ENCODE measurements at places on chromosomes 16 and 17.
A peak's percentile ranks its signal among the peaks of the same experiment; 100 is the strongest.

DNA sequence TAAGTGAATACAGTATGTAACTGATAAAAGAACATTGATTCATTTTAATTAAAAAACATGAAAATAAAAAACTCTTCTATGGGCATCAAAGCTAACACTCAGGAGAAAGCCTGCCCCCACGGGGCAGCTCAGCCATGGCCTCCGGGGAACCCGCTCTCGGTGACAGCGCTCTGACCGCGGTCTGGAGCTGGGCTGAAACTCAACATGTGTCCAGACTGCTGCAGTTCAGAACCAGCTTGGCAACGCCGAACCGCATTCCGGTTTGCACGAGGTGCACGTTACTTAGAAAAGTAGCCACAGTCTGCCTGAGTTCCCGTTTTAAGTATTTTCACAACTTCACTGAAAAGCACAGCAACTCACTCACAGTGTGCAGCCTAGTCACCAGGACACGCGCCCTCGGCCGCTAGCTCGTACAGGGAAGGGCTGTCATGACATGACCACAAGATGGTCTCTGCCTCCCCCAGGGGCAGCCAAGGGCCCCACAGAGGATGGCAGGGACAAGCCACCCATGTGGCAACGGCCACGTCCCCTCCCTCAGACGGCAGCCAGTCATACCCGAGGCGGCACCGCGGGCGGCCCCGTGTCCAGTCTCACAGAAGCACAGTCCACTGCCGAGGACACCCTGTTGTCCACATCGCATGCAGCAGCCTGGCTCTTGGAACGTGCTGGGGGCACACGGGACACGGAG, 77.1 kb upstream of the METRNL start:
- peak; percentile 77 for DNase-seq

- DNase-seq: no peak
Measured at GRCh38 chr16:75000481-75001081, 1.8 kb downstream of the ZNRF1 start.

GRCh38 chr16:57213462-57213861, 27.3 kb downstream of the RSPRY1 start:
- DNase-seq: no peak

- DNase-seq: no peak
Measured at GRCh38 chr16:86975445-86975844, 341.7 kb downstream of the C16orf95 start.

DNA sequence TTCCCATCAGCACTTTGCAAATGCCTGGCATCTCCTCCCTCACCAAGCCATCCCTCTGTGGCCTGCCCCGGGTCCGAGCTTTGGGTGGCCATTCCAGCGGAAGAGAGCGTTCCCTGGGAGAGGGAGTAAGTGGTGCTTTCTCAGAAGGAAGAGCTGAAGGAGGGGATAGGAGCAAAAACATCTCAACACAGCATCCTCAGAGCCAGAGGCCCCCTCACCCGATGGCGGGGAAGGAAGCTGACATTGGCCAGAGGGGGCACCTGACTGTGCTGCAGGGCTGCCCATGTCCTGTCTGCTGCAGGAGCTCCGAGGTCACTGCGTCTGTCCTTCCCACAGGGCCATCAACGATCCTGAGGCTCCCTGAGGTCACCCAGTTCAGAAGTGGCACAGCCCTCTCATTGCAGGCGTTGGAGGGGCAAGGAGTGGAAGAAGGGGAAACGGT, 427 bp upstream of the TLCD3B start:
- DNase-seq: no peak

DNA sequence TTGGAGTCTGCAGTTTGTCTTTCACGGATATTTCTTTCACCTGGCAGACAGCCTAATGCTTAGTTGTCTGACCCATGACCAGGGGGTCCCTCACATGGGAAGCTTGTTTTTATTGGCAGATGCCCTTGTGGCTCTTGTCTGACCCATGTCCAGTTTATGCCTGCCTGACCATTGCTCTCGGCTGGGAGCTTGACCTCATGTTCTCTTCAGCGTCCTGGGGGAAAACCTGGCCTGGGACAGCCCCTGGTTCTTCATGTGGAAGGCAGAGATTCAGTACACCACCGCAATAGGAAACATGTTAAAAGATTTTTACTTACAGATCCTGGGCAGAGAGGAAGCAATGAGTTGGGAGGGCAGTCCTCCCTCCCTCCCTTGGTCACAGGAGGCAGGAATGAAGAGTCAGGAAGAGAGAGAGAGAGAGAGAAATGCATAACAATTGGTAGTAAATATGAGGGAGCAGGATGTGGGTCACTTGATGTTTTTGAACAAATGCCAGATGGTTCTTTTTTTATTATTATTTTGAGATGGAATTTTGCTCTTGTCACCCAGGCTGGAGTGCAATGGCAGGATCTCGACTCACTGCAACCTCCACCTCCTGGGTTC, 302.7 kb upstream of the MYOCD start:
- no peak for DNase-seq

DNA sequence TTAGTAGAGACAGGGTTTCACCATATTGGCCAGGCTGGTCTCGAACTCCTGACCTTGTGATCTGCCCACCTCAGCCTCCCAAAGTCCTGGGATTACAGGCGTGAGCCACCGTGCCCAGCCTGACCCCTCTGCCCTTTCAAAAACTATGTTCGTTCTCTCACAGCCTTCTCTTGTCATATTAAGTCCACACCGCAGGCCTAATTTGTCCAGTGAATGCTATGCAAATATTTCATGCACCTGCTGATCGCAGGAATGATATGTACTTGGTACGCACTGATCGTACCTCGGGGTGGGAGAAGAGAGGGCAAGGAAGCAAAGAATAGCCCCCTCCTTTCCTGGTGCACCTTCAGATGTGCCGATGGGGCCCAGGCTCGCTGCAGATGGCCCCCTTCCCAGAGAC, 3.0 kb upstream of the BIRC5 start:
- DNase-seq: no peak

GRCh38 chr16:17371299-17371698, 99.5 kb downstream of the XYLT1 start:
- no peak for DNase-seq

- no peak for DNase-seq
Measured at GRCh38 chr17:49699966-49700575, 7.7 kb downstream of the SLC35B1 start.

GRCh38 chr17:42409523-42410318, 13.3 kb downstream of the CAVIN1 start:
- DNase-seq: peak; percentile 98

DNA sequence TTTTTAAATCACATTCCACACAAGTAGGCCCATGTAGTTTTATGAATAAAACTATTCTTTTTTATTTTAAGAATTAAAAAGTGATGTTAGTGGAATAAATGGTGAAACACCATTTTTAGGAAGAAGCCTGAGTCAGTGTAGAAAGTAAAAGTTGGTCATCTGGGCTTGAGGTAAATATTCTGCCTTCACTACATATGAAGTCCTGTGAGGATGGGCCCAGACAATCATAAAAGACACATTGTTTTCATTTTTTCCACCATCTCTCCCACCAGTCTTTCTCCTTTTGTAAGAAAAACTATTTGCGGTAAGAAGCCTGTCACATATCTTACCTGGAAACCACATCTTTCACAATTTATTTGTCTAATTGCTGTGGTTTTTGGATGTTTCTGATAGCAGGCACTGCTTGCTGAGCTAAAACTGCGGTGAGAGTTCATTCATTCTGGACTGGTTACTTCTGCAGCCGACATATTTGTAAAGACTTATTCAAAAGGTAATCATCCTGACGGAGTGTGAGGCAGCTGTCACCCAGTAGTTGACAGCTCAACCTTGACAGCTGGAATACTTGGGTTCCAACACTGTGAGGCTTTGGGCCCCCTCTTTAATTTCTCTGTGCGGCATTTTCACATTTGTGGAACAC, 10.6 kb upstream of the RFFL start:
- DNase-seq: no peak

DNA sequence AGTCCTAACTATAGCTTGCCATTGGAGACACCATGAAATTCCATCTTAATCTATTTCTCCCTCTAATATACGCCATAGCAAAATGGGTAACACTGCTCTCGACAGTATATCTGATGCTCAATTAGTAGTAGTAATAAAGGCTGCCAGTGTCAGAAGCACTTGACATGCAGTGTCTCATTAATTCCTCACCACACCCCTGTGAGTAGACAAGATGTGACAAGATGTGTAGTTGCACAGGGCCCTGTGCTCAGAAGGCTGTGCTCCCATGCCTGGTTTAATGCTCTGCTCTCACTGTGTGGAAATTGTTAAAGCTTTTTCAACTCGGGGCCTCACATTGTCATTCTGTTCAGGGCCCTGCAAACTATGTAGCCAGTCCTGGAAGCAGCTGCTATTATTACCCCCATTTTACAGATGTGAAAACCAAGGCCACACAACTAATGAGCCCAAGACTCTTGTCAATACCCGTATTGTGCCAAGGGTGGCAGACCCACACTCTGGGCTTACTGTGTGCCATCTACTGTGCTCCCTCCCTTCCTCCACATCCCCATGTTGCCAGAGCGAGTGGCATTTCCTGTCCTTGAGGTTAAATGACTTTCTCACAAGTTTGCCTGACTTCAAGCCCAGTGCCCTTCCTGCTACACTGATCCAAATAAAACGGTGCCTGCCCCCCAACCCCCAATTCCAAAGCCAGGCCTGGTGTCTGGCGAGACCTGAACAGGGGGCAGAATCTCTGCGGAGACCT, 287.3 kb upstream of the CCL2 start:
- no peak for DNase-seq

DNA sequence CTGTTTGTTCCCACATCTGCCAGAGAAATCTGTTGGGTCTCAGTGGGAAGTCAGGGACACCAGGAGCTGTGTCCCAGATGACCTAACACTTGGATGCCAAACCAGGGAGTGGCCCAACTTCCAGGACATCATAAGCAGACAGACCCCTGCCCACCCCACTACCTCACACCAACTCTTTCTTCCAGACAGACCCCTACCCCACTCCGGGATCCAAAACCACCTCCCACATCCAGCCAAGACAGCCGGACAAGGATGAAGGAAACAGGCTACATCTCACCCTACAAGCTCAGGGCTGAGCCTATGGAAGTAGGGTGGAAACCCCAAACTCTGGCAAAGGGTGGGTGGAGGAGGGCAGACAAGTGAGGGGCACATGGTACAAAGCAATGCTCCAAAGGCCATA, 3.6 kb downstream of the HDAC5 start:
- DNase-seq: no peak

DNA sequence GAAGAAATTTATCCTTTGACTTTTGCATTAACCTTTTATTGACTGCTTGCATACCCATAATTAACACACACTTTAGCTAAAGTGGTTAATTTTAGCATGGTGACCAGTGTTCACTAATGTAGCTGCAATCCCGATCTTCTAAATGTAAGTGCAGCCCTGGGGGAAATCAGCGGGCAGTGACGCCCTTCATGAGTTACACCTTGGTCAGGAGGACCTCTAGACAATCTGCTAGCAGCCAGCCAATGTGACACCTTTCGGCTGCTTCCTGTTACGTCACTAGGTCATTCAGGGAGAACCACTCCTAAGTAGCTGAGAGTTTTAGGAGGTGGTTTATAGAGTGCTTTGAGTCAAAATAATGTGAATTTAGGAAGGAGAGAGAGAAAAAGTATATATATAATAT, 180.5 kb downstream of the IRX3 start:
- no peak for DNase-seq

DNA sequence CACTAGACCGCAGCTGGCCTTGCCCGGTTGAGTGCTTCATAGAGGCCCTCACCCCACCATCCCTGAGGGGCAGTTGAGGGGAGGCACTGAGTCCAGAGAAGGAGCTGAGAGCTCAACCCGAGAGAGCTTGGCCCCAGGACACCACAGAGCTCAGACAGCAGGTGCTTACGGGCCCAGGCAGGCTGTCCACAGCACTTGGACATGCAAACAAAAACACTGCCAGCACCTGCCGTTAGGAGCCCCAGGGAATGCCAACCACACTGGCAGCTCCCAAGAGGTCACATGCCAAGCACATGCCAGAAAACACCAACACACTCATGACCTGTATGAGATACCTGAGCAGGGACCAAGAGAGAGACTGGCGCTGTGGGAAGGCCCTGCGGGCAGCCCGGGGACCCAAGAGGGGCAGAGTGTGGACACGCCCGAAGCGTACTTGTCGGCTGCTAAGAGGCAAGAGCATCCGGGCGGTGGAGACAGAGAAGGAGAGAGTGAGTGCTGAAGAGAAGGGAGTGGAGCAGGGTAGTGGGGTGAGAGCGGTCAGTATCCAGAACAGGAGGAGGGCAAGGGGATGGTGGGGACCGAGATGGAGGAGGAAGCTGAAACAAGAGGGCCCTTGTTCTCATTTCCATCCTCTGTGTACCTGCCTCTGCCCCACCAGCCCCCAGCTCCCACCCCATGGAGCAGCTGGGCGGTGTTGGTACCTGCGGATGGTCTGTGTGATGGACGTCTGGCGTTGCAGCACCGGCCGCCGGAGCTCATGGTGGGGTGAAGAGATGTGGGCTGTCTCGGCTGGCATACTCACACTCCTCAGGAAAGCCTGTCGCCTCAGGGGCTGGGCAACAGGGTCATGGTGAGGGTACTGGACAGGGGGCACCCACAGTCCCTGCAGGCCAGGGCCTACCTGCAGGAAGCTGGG, 8.2 kb downstream of the RHBDF1 start:
- no peak for DNase-seq

- DNase-seq: no peak
Measured at GRCh38 chr17:56505154-56505756, 88.2 kb upstream of the NOG start.

DNA sequence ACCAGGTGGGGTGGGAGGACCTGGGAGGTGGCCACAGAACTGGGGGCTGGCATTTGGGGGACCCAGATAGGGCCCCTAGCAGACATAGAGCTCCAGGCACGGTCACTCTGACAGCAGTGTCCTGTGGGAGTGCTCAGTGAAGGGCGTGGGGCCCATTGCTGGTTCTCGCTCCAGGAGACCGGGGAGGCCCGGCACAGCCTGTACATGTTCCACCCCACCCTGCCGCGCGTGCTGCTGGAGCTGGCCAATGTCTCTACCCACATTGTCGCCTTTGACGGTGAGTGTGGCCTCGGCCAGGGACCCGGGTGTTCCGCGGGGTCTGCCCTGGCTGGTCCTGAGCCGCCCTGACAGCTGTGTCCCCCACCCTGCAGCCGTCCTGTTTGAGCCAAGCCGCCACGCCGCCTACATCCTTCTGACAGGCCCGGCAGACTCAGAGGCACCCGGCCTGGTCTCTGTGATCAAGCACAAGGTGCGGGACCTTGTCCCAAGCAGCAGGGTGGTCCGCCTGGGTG, 11.2 kb downstream of the RGS11 start:
- DNase-seq: no peak

- no peak for DNase-seq
Measured at GRCh38 chr17:62692721-62693431, 65.4 kb downstream of the MRC2 start.

- no peak for DNase-seq
Measured at GRCh38 chr17:36525888-36526287, 8.8 kb downstream of the MYO19 start.

DNA sequence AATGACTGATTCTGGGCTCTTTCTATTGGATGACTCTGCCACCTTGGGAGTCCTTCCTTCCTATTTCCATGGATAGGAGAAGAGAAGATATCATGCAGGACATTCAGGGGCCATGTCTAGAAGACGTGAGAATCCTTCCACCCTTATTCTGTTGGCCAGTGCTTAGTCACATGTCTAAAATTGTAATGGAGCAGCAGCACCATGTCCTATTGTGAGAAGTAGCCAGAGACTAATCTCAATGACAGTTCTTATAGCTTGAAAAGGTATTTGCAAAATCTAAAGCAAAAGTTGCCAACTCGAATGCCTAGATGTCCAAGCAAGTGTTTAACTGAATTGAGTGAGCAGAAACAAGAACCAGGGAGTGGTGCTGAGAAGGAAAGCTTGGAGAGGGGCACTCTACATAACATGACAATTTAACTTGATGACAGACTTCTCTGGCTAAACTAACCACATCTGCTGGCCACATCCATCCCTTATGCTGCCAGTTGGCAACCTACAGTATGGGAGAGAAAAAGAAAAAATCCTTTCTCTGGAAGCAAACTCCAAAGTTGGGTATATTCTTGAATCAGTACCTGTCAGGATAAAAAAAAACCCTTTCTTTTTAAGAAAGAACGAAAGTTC, 225.7 kb downstream of the CDH13 start:
- no peak for DNase-seq
